Trophoblast cell (in vitro differentiated cells and primary cell): ENCODE measurements at places on chromosomes 12 and 14.

DNA sequence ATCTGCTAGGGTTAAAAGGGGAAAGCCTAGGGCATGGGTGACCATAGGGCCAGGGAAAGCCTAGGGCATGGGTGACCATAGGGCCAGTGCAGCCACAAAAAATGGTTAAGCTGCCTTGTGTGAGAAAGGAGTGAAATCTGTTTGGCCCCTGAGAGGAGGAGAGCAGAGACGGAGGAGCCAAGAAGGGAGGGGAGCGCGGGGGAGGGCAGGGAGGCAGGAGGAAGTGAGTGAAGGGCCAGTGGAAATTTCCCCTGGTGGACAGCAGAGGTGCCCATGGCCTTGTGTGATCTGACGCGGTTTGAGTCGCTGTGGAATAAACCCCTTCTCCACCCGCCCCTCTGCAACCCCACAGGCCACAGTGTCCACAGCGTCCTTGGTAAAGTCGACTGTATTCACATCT, 618 bp upstream of the AQP6 start:
- DNase-seq, result no peak

DNA sequence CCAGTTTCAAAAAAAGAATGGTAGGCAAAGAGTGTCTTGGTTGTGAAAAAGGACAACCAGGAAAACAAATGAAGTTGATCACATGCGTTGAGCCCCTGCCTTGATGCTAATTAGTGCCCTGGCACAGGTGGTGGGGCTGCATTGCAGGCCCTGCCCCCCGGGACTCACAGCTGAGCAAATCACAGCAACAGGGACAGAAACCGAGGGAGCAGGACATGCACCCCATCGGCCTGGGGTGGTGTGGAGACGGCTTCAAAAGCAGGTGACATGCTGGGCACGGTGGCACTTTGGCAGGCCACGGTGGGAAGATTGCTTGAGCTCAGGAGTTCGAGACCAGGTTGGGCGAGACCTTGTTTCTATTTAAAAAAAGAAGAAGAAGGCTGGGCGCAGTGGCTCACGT, 1.1 kb upstream of the PAPLN start:
- no peak for DNase-seq

- DNase-seq, result peak; percentile 14
Observed at GRCh38 chr14:92677087-92677668, 71.2 kb downstream of the LGMN start.

GRCh38 chr12:47882781-47883546, 21.8 kb downstream of the VDR start:
- DNase-seq, result no peak

- peak; percentile 62 for DNase-seq
Observed at GRCh38 chr12:43501703-43502102, 50.3 kb downstream of the ADAMTS20 start.

DNA sequence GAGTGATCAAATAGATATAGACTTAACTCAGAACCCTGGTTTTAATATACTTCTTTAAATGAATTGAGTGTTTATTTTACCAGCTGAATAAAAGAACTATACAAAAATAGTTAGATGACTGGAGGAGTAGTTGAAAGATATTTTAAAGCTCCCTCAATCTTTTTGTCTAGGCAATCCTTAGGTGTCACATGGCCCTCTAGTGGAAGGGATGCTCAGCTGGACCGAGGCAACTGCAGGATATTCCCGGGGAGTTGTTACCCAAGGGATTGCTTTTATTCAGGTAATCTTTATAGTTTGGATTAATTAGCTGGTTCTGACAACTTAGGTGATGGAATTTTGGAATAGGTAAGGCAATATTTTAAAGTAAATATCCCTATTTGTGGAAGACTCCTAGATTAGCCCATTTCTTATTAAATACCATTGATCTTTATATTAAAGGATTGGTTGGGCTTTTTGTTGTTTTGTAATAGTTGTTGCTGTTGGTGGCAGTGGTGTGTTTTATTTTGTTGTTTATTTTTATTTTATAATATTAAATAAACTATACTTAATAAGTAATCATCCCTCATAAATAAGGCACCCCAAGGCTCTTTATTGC, 57.1 kb downstream of the ZDHHC17 start:
- DNase-seq, result peak; percentile 61

GRCh38 chr14:89681086-89682018, 264.3 kb upstream of the FOXN3 start:
- DNase-seq, result no peak

DNA sequence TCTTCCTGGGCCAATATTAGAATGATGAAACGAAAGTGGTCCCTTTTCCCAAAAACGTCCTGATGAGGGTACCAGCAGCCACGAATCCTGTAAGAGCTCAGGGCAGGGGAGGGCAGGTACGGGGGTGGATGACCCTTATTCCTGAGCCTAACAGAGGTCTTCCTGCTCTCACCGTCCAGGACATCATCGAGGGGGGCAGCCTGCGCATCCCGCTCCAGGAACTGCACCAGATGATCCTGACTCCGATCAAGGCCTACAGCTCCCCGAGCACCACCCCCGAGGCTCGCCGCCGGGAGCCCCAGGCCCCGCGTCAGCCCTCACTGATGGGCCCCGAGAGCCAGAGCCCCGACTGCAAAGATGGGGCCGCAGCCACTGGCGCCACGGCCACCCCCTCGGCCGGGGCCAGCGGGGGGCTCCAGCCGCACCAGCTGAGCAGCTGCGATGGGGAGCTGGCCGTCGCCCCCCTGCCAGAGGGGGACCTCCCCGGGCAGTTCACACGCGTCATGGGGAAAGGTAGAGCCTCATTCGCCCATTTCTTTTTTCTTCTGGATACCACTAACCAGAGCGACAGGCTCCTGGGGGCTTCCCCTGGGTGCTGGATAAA, 142.5 kb downstream of the GCH1 start:
- peak; percentile 31 for DNase-seq

- DNase-seq, result no peak
Observed at GRCh38 chr14:104228716-104229533, 90.5 kb downstream of the KIF26A start.

GRCh38 chr14:75307700-75308379, 29.2 kb downstream of the FOS start:
- peak; percentile 82 for DNase-seq

GRCh38 chr12:52440821-52441319, 6.7 kb upstream of the KRT75 start:
- DNase-seq, result peak; percentile 90

GRCh38 chr12:72018036-72018435, 79.4 kb downstream of the TPH2 start:
- no peak for DNase-seq

- no peak for DNase-seq
Observed at GRCh38 chr14:36513012-36513420, 7.0 kb downstream of the NKX2-1 start.

- DNase-seq, result no peak
Observed at GRCh38 chr12:116274551-116275375, 2.7 kb downstream of the MED13L start.

DNA sequence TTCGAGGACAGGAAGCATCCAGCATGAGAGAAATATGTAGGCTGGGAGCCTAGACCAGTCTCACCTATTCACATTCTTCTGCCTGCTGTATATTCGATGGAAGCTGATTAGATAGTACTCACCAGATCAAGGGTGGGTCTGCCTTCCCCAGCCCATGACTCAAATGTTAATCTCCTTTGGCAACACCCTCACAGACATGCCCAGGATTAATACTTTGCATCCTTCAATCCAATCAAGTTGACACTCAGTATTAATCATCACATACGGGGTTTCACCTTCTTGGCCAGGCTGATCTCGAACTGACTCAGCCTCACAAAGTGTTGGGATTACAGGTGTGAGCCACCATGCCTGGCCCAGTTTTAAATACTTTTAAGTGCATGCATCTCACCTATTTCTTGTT, 30.5 kb upstream of the SLC10A1 start:
- DNase-seq, result peak; percentile 77

DNA sequence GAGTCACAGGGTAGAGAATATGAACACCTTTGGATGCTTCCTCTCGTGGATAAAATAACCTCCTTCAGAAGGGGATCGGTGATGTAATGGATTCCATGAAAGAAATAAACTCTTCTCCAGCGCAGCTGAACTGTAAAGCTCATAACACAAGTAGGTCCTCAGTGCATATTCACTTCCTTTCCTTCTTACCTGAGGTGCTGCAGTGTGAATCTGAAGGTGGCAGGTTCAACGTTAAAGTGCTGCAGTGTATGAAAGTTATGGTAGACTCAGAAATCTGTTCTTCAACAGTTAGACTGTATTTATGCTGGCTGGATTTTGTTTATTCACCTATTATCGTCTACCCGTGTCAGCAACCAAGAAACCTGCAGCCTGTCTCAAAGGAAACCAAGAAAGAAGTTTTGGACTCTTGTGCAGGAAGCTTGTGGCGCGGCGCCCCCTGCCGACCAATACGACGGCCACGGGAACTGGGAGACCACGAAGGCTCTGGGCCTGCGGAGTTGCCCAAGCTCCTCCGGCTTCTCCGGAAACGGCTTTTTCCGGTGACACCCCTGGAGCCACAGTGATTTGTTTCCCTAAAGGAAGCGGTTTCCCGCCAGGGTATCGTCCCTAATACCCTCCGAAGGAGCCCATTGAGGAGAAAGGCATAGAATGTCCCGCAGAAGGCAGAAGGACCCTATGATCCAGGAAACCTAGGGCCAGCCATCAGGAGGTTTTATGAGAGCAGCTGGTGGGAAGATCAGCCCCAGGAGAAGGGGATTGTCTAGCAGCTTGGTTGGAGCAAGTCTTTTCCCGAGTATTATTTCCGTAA, 17.6 kb upstream of the RNASE3 start:
- DNase-seq, result peak; percentile 47

DNA sequence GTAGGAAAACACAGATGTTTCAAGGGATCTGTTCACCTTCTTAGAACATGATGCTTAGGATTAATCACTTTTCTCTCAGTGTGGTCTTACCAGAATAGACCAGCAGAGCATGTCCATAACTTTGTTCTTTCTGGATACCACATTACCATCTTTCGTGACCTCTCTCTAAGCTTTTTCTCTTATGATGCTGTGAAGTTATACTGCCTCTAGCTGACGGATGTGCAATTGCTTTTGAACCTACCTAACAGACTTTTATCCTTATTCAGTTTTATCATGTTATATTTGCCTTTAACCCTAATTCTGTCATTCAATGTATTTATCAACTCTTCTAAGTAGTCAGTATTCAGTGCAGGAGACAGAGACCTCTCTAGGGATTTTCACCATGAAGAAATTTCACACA, 246.7 kb downstream of the DACT1 start:
- DNase-seq, result no peak

DNA sequence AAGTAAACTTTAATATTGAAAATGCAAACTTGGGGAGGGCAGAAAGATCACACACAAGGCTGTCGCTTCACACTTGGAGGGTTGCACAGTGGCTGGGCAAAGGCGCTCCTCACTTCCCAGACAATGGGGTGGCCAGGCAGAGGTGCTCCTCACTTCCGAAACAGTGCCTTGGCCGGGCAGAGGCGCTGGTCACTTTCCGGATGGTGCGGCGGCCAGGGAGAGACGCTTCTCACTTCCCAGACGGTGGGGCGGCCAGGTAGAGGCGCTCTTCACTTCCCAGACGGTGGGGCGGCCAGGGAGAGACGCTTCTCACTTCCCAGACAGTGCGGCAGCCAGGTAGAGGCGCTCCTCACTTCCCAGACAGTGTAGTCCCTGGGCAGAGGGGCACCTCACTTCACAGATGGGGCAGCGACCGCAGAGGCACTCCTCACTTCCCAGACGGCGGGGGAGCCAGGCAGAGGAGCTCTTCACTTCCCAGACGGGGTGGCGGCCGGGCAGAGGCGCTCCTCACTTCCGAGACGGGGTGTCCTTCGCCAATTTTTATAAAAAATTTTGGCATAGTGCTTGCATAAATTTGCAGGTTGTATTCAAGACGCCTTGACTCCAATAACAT, 140.8 kb upstream of the PZP start:
- no peak for DNase-seq

GRCh38 chr14:74613211-74613914, 1.3 kb upstream of the LTBP2 start:
- DNase-seq, result no peak

GRCh38 chr12:92574051-92574783, 128.6 kb upstream of the PLEKHG7 start:
- DNase-seq, result peak; percentile 55

DNA sequence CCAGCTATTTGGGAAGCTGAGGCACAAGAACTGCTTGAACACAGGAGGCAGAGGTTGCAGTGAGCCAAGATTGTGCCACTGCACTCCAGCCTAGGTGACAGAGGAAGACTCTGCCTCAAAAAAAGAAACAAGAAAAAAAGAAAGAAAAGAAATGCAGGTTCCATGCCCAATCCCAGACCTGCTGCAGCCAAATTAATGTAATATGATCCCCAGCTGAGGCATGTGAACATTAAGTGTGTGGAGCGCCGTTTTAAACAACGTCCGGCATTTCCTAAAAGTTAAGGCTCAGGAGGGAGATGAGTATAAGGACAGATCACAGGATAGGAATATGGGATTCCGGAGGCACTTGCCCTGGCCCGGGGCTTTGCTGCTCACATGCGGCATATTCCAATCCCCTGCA, 162.9 kb downstream of the KSR2 start:
- DNase-seq, result no peak

- DNase-seq, result no peak
Observed at GRCh38 chr12:22729957-22730443, 105.0 kb downstream of the ETNK1 start.

DNA sequence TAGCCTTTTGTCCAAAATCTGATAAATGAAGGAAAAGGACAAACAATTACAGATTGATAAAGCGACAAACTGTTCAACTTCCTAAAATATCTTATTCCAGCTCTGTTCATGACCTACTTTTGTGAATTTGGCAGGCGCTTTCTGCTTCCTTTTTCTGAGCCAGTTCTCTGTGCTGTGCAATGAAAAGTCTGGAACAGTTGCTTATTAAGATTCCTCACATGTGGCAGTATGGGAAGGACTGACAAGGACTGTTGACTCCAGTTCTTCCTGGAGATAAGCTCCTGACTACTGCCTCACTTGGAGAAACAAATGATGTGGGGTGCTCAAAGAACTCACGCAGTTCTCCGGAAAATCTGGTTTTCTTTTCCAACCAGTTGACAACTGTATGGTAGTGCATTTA, 58.3 kb upstream of the ANP32D start:
- DNase-seq, result no peak

DNA sequence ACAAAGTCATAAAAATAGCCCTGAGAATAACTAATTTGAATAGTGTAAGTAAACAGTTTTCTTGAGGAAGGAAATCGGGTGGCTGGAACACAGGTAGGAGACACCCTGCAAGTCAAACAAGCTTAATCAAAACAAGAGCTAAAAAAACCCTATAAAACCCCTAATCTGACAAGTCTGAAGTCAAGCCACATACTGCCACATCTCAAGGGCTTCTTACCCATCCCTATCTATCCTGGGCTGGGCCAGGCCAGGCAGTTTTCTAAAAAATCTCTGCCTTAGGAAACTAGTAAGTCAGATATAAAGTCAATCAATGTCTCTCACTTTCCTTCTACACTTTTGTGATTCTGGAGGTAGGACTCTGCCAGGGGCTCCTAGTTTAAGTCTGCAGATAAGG, 15.3 kb downstream of the UBE2N start:
- DNase-seq, result no peak
